CD4-positive, CD25-positive, alpha-beta regulatory T cell (primary cell): ENCODE measurements at places on chromosomes 1 and 21. TPM values are rescaled to one million over a fixed set of nuclear protein-coding genes. Genes with fewer than 3 reads are reported as not detected.

DNA sequence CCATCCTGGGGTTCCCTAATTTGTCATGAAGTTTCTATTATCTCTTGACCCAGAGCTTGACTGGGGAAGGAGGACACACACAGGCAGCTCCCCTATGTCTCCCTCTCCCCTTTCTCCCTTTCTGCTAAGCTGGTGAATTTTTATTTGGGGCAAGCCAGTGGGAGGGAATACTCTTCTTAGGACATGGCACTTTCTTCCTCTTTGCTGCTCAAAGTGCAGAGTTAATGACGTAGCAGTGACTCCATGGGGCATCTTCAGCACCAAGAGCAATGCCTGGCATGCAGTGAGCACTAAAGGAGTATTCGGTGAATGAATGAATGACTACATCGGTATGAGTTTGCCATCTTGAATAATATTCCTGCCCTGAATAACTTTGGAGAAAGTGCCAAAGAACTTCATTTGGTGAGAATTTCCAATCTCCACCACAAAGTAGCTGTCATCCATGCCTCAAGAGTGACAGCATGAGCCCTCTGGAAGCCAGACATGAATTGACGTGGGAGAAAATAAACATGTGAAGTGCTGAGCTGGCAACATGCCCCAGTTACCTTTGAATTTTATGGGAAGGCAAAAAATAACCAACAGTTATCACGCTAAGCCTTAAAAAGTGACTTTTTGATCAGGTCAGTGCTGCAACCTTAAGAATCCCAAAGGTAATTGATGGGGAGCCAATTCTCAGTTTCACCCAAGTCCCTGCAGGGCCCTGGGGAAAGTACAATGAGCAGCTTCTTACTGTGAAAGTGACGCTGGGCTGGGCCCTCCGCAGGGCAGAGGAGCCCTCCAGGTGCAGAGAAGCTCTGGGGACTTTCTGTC is 22.1 kb upstream of the ATF3 start:
- no peak for DNase-seq

DNA sequence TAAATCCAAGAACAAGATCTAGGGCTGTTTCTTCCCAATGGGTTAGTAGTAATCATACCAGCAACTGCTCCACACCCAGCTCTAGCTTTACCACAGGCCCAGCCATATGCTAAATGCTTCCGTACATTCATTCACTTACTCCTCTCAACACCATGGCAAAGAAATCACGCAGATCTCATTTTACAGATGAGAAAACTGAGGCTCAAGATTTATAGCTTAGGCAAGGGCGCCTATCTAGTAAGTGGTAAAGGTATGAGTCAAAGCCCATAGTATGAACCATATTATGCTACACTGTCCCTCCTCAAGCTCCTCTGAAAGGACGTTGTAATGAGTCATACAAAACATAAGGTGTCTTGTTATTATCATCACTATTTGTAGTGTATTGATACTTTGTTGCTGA is 82.2 kb downstream of the NIBAN1 start:
- DNase-seq, result peak; percentile 46

DNA sequence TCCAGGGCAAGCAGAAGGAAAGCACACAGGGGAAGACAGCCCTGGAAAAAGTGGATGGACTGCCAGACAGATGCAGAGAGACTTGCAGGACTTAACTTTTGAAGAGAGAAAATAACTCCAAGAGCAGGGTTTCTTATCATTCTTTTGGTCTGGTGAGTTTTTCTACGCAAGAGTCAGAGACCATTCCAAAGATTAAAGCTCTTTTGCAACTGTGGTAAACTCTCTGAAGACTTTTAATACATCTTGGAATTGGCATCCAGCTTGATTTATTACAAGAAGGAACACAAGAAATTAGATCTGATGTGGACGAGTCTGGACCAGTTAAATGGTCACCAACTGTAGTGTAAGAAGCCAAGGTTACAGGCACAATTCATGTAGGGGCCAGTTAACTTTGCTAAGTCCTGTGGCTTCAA is 153.4 kb downstream of the SIPA1L2 start:
- no peak for DNase-seq

DNA sequence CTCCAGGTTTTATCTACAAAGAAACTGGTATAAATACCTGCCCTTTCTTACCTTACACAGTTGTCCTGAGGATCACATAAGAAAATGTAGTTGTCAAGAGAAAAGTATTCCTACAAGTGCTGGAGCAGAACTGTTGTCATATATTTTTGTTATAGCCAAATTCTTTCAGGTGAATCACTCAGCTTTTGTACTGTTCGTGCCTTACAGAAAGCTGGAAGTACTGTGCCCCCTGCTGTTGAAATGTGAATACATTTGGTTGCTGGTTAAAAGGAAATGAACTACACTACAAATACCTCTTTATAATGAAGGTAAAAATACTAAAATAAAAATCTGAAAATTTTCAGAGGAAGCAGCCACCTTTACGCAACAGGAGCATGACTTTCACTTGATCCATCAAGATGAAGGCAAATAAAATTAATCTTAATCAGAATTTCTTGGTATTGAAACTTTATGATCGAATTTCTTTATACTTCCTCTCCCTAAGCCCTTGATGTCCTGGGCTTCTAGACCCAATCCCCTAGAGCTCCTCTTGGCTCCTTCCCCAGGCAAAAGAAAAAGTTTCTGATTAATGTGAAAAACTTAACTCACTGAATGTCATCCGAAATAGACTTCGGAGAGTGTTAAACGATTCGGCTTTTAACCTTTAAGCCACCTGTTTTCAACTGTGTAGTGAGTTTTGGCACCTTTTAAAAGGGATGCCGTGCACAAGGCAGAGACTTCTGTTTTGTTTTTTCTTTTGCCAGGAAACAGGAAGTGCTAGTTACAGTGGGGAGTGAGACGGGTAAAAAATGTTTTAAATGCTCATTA is 12.5 kb downstream of the CHML start:
- DNase-seq, result peak; percentile 17

GRCh38 chr1:11184973-11185372 is 4.2 kb upstream of the ANGPTL7 start:
- DNase-seq, result no peak

DNA sequence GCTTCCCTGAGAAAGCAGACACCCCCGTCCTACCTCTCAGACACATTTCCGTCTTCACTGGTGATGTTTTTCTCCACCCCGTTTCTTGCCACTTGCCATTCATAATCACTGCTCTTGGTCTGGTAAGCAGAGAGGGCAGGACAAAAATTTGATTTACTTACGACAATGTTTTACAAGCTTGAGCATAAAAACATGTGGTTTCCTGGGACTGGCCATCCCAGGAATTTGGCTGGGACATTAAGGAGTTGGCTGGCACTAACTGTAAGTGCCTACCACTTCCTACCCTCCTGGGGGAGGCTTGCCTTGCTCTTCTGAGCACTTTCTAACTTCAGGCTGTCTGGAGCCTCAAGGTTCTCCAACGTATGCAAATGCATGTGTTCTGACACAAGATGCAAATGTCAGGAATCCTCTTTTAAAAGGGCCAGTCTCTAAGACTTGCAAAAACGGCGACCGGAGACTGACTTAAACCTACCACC is 24.2 kb downstream of the ZBTB18 start:
- DNase-seq, result no peak

DNA sequence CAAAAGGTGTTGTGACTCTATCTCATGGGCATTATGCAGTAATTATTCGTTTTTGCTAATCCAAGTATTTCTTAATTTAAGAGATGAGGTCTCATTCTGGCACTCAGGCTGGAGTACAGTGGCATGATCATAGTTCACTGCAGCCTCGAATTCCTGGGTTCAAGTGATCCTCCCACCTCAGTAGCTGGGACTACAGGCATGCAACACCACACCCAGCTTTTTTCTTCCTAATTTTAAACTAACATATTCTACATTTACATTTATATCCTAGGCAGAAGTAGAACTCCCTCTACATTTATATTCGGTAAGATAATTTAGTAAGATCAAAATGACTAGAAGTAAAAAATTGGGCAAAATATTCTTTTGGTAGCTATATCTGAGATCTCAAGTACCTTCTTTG is 50.5 kb upstream of the RBM34 start:
- no peak for DNase-seq

GRCh38 chr1:40130892-40131291 is 30.3 kb upstream of the RLF start:
- DNase-seq, result no peak

DNA sequence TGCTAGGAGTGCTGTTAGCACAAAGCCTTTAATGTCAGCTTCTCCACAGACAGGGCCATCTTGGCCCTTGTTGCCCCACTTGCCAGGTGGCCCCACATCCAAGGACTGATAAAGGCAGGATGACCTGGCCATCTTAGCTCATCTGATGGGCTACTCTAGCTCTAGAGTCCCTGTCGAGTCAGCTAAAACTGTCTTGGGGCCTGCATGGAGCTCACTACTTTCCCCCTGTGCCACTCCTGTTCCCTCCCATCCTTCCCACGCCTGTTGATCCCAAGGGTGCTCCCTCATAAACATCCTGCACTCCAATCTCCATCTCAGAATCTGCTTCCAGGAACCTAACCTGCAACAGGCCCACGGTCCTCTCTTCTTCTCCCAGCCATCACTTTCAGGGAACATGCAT is 652 bp upstream of the GPX7 start:
- DNase-seq, result peak; percentile 9

DNA sequence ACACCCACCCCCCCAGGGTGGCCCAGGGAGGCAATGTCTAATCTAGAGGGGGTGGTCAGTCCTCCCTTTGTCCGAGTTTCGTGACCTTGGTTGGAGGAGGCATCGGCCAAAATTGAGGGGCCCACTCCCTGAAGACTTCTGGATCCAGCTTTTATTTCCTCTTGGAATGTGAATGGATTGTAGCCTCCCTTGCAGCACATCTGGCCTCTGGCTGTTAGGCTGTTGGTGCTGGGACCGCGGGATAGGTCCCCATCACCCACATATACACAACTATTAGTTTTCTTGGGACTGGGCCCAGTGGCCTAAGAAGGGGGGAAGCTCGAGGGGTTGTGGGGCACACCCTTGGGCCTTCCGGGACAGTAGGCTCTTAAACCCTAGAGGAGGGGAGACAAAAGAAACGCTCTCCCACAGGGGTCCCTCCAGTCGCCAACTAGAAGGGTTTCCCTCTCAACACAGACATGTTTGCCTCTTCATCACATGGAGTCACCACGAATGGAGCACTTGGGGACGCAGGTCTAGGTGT is 2.5 kb downstream of the LHX4 start:
- no peak for DNase-seq

- no peak for DNase-seq
Observed at GRCh38 chr21:42425591-42425990, 21.9 kb downstream of the UBASH3A start.

DNA sequence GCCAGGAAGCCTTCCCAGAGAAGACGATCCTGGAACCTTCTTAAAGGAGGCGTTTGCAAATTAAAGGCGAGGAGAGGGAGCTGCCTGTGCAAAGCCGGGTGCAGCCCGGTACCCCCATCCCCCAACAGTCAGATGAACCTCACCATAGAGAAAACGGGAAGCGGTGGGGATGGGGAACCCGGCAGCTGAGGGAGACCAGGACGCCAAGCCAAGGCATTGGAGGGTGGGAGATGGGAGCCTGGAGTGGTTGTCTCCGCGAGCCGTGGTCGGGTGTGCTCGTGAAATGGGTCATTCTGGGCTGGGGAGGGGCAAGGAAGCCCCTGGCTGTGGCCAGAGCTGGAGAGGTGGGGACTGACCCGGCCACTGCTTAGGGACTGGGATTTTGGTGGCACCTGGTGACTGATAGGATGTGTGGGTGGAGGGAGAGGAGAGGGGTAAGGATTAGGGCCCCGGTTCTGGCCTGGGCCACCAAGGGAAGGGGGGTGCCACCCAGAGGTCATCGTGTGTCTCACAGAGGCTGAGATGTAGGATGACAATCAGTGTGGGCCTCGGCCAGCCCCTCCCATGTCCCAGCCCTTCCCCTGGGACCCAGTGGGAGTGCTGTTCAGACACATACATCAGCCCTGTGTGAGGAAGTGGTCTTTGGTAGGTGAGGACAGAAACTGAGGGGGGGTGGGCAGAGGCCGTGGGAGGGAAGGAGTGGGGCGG is 676 bp upstream of the PADI2 start:
- DNase-seq, result no peak

GRCh38 chr1:159900086-159900680 is at the start of gene CFAP45:
CFAP45 (minus strand) TSS chr1:159900165; CDS start chr1:159900098, 67 bp downstream.
- no peak for DNase-seq

- DNase-seq, result no peak
Observed at GRCh38 chr1:41333146-41333784, 28.0 kb upstream of the FOXO6 start.

- no peak for DNase-seq
Observed at GRCh38 chr1:6260433-6260934, 414 bp downstream of the GPR153 start.

DNA sequence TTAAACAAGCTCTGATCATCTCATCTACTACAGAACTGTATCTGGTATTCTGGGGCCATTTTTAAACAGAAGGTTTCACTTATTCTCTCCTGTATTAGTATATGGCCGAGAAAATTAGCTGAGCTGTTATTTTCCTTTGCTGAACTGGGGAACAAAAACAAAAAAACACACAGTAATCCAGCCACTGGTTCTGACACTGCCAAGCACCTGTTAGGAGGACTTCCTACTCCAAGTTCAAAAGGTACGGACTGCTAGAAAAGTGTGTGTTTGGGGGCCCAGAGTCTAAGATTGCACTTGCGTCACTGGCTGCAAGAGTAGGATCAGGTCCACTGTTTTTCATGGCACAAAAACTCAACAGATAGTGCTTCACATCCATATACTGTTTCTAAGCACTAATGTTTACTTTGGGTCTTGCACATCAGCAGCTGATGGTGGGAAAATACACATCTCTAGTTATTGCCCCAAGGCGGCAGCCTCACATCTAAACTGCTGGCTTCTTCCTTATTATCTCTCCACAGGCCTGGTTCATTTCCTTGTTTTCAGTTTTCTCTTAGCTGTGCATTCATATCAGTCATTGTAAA is 226.1 kb downstream of the FGGY start:
- no peak for DNase-seq

- DNase-seq, result no peak
Observed at GRCh38 chr21:27047283-27047657, 80.4 kb upstream of the ADAMTS5 start.

DNA sequence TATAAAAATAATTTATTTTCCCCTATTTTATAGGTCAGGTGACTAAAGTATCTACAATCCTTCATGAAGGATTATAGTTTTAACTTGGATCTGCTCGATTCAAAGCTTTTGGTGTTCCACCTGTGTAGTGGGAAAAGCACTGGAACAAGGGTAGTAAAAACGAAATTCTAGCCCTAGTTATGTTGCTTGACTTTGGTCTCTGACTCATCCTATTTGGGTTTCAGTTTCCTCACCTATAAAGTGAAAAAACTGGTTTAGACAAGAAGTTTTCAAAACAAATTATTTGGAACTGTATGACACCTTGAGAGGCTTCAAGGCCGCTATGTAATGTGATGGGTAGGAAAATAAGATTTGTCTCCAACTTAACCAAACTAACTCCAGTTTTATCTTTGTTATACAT is 505.2 kb upstream of the ZRANB2 start:
- no peak for DNase-seq

Gene FOXD2
- polyA plus RNA-seq, result 0.37 TPM

Gene SYCP1
- polyA plus RNA-seq, result not detected

Gene ABCA4
- polyA plus RNA-seq, result not detected

Gene TMEM125
- polyA plus RNA-seq, result not detected

Gene PSMD4
- polyA plus RNA-seq, result 242 TPM

Gene FCRLA
- polyA plus RNA-seq, result 2.1 TPM

Gene FALEC
- not detected for polyA plus RNA-seq

Gene LIN28A
- not detected for polyA plus RNA-seq

Gene SCAMP3
- polyA plus RNA-seq, result 148 TPM

Gene SLC45A3
- not detected for polyA plus RNA-seq

Gene PTGS2
- polyA plus RNA-seq, result not detected

Gene PLA2G2F
- not detected for polyA plus RNA-seq

Gene SELENBP1
- not detected for polyA plus RNA-seq

Gene SHISAL2A
- polyA plus RNA-seq, result 4.3 TPM

Gene NGF
- not detected for polyA plus RNA-seq
